ENCODE measurements at places on chromosomes 1 and 21.
A peak's percentile ranks its signal among the peaks of the same experiment; 100 is the strongest.

DNA sequence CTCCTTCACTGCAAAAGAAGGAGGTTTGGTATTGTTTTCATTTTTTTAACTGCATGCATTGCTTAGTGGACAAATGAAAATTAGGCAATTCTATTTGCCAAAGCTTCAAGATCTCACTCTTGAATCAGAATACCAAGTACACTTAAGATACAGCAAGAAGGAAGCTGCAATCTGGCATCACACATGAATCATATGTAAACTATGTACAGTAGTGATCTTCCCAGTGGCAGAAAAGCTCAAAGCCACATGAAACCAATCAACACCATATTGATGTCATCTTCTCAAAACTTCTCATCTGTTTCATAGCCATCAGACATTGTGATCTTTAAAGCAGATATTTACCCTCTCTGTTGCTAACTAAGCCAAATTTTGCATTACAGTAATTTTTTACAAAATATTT is 550.1 kb downstream of the LTN1 start:
- H3K36me3 ChIP-seq, result no peaks in the 10 kb centered on the region
- no peaks in the 10 kb centered on the region for H3K4me1 ChIP-seq
- no peak overlapping the region for H3K27ac ChIP-seq
- no peak for DNase-seq
- no peaks in the 10 kb centered on the region for H3K27me3 ChIP-seq

GRCh38 chr1:183783342-183783741 is 21.6 kb upstream of the RGL1 start:
- H3K4me1 ChIP-seq, result no peaks in the 10 kb centered on the region
- no peaks in the 10 kb centered on the region for H3K27me3 ChIP-seq
- DNase-seq, result no peak

GRCh38 chr1:59429656-59430055 is 132.8 kb downstream of the FGGY start:
- no peak overlapping the region for H3K27ac ChIP-seq
- H3K4me3 ChIP-seq, result no peak overlapping the region
- DNase-seq, result no peak

DNA sequence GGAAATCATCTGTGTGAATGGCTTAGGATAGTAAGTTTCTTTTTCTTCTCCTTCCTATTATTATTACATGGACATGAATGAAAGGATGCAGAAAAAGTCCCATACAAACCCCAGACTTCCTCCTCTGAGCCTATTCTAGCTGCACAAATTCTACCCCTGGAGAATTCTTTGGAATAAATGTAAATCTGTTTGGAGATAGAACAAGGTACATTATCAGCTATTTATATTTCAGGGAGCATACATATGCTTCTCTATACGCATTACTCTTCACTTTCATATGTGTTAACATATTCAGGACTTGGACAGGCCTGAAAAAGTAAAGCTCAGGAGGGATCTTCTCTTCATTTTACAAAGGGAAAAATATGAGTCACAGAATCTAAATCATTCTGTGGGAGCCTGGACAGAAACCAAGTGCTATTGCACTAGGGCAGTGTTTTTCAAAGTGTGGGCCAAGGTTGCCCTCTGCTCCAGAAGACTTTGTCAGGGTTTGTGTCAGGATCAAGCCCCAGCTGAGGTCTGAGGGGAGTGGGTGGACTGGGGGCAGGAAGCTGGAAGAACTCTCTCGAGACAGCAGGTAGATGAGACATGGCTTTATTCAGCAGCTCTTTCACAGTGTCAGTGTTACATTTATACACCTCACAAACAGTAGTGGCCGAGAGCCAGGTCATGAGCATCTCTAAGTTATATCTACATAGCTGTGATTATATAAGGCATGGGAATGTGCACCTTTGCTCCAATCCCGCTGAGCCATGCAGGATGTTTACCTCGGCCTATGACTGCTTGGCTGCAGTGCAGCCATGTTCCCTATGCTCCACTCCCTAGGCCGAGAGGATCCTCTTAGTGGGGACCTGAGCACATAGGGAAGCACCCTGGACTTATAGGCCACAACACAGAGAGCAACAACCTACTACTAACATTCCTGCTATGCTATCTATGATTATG is 114.3 kb downstream of the GDAP2 start:
- DNase-seq, result no peak
- H3K36me3 ChIP-seq, result no peaks in the 10 kb centered on the region
- H3K4me1 ChIP-seq, result no peaks in the 10 kb centered on the region
- no peak overlapping the region for H3K4me3 ChIP-seq

GRCh38 chr1:171877701-171878100 is 36.4 kb downstream of the DNM3 start:
- peaks cover 4% of the 10 kb centered on the region for H3K27me3 ChIP-seq
- DNase-seq, result no peak
- no peak overlapping the region for H3K4me3 ChIP-seq

DNA sequence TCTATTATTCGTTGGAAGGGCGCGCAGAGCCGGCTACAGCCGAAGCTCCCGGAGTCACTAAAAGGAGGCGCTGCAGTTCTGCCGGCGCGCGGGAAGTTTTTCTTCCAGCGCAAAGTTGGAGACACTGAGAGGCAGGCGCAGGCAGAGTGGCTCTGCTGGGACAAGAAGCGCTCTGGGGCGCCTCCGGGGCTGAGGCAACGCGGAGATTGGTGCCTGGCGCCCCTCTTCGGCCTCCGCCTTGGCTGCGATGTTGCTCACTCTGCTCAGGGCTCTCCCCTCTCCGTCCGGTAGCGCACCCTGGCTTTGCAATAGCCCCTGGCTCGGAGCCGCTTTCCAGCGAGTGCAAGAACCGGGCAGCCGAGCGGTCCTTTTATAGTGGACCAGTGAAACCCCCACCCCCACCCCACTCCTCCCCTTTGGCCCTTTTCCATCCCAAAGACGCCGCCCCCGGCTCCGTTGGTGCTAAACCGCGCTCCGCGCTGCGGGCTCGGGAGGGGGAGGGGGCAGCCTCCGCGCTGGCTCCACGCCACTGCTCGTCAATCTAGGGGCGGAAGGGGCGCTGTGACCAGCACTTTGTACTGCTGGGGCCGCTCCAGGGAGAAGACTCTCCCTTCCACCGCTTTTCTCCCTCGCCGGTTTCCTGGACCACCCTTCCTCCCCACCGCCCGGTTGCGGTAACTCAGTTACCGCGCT is at the start of gene ADAMTS1:
Gene ADAMTS1, minus strand, starts transcription at position 344 of the 693 bp plus-strand sequence. CDS start 455 bp downstream, outside the sequence.
- H3K4me3 ChIP-seq, result peak within 1 kb of the TSS; percentile 84
- DNase-seq, result no peak
- H3K4me1 ChIP-seq, result peaks cover 42% of the 10 kb centered on the region
- peaks cover 8% of the 10 kb centered on the region for H3K36me3 ChIP-seq

GRCh38 chr21:34647555-34647954 is 21.2 kb upstream of the CLIC6 start:
- H3K27ac ChIP-seq, result no peak overlapping the region
- H3K4me3 ChIP-seq, result no peak overlapping the region

DNA sequence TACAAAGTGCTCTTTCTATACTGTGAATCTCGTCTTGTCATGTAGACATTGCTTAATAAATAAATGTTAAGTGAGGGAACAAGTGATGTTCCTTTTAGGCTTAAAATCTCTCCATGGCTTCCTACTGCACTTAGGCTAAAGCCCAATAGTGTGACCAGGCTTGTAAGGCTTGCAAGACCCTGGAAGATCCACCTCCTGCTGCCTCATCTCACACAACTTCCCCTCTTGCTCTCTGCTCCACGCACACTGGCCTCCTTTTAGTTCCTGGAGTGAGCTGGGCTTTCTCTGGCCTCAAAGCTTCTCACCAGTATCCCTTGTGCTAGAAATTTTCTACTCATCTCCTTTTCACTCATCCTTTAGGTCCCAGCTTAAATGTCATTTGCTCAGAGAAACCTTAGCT is 41.5 kb upstream of the DIPK1A start:
- DNase-seq, result no peak
- H3K36me3 ChIP-seq, result no peaks in the 10 kb centered on the region
- H3K27me3 ChIP-seq, result peaks cover 25% of the 10 kb centered on the region
- no peak overlapping the region for H3K4me3 ChIP-seq
- H3K4me1 ChIP-seq, result no peaks in the 10 kb centered on the region
- no peak overlapping the region for H3K27ac ChIP-seq

- H3K27ac ChIP-seq, result no peak overlapping the region
- DNase-seq, result no peak
- H3K4me1 ChIP-seq, result peaks cover 10% of the 10 kb centered on the region
- no peaks in the 10 kb centered on the region for H3K27me3 ChIP-seq
- H3K4me3 ChIP-seq, result no peak overlapping the region
Observed at GRCh38 chr1:198246337-198246736, 89.5 kb downstream of the NEK7 start.

DNA sequence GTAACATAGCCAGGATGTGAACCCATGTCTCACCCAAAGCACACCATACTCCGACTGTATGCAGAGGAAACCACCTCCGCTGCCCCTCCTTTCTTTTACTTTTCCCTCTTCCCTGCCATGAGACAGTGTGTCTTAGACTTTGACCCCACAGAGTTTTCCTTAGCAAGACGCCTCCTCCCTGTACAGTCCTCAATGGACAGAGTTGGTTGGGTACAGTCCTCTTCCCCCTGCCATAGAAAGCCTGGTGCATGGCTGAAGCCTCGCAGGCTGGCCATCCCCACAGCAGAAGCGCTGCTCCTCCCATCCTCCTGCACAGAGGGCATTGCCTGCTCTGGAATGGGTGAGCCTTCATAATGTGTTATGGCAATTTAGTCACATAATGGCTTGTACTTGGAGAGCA is 127.9 kb downstream of the PLPP3 start:
- H3K27me3 ChIP-seq, result no peaks in the 10 kb centered on the region
- H3K36me3 ChIP-seq, result no peaks in the 10 kb centered on the region
- H3K27ac ChIP-seq, result no peak overlapping the region
- no peak overlapping the region for H3K4me3 ChIP-seq
- H3K4me1 ChIP-seq, result no peaks in the 10 kb centered on the region

DNA sequence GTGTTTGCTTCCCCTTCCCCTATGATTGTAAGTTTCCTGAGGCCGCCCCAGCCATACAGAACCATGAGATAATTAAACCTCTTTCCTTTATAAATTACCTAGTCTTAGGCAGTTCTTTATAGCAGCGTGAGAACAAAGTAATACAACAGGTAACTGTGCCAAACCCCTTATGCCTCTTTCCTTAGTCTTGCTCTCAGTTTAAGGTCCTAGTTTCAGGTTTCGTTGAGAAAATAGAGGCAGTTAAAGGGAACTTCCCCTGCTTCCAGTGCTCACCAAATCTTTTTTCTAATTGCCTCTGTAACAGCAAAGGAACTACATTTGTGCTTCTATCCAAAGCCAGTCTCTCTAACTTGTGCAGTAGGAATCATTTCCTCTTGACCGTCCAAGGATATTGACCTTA is 164.8 kb downstream of the PATJ start:
- peaks cover 7% of the 10 kb centered on the region for H3K36me3 ChIP-seq
- H3K4me3 ChIP-seq, result no peak overlapping the region
- no peaks in the 10 kb centered on the region for H3K4me1 ChIP-seq

- H3K4me1 ChIP-seq, result no peaks in the 10 kb centered on the region
- H3K27ac ChIP-seq, result no peak overlapping the region
- no peak overlapping the region for H3K4me3 ChIP-seq
- H3K36me3 ChIP-seq, result no peaks in the 10 kb centered on the region
Observed at GRCh38 chr1:192126030-192126619, 32.1 kb upstream of the RGS18 start.
